ENCODE measurements at places on chromosomes 1 and 21.

- no peak for DNase-seq
Measured at GRCh38 chr1:44591381-44591780, 82.9 kb downstream of the TMEM53 start.

DNA sequence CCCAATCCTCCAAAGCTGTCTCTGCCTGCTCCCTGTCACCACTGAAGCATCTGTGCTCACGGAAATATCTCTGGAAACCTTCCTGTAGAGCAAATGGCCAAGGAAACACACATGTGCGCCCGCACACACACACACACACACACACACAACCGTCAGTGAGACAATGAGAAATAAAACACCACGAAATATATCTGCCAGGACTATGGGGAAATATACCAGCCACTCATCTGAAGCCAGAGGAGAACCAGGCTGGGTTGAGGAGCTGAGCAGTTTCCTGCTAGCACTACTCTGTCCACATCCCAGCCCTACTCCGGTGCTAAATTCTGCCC is 25.1 kb upstream of the PLXNA2 start:
- DNase-seq, result no peak

- no peak for DNase-seq
Measured at GRCh38 chr1:33341190-33341589, 20.3 kb upstream of the A3GALT2 start.

- DNase-seq, result no peak
Measured at GRCh38 chr1:1324084-1324523, 356 bp downstream of the INTS11 start.

GRCh38 chr1:75672528-75673393 is 51.7 kb upstream of the ACADM start:
- DNase-seq, result peak; percentile 82

DNA sequence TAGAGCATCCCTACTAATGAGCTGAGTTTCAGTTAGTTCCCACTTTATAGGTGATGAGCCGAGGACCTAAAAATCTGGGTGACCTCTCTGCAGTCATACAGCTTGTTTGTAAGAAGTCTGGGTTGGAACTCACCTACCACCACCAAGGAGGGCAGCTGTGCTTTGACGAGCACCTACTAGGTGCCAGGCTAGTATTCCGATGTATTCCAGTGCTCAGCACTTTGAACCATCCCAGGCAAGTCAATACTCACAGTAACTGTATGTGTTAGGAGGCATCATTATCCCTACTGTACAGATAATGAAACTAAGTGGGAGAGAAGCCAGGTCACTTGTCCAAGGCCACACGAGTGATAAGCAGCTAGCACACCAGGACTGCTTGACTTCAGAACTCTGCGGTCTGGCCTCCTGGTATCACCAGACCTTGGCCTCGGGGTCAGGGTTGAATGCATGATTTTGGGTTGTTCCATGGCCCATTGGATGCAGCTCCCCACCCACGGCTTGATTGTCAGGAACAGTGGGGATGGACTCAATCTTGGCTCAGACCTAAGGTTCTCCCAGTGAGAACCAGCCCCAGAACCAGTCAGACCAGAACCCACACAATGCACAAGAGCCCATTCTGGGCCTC is 20.7 kb downstream of the ECE1 start:
- DNase-seq, result no peak

GRCh38 chr1:229951856-229952534 is 115.0 kb upstream of the GALNT2 start:
- no peak for DNase-seq

DNA sequence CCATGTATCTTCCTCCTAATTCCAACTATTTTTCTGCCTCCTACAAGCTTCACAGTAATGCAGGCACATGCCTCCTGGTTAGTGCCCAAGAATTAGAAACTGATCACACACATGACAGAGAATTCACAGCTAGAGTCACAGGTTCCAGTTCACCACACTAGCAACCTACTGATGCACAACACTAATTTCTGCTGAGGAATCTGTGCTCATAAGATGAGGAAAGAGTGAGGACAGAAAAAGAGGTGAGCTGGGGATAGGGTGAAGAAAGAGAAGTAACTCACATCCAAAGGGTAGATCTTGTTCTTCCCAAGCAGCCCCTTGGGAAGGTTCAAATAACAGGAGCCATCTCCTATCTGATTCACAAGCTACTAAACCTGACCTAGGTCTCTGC is 61.3 kb downstream of the PUM1 start:
- no peak for DNase-seq

DNA sequence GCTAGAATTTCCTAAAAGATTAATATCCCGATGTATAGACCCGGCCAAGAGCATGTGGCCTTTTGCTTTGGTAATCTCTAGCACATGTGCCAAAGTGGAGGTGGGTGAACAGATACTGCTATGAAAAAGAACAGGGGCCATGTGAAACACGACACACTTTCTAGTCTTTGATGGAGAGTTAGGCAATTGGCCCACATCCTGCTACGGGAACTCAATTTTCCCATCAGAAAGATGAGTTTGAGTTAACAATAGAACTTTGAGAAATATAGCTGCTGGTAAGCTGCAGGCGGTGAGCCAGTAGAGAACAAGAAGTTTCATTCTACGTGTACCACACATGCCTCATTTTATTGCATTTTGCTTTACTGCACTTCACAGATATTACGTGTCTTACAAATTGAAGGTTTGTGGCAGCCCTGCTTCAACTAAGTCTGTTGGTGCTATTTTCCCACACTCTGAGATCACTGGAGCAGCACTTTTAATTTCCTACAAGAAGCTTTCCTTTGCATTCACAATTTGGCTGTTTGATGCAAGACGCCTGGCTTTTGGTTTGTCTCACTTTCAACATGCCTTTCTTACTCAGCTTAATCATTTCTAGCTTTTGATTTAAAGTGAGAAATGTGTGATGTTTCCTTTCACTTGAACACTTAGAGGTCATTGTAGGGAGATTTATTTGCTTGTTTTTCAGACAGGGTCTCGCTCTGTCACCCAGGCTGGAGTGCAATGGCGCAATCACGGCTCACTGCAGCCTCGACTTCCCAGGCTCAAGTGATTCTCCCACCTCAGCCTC is 46.3 kb downstream of the HTR6 start:
- no peak for DNase-seq

GRCh38 chr1:78779831-78780230 is 130.2 kb downstream of the IFI44 start:
- peak; percentile 11 for DNase-seq

DNA sequence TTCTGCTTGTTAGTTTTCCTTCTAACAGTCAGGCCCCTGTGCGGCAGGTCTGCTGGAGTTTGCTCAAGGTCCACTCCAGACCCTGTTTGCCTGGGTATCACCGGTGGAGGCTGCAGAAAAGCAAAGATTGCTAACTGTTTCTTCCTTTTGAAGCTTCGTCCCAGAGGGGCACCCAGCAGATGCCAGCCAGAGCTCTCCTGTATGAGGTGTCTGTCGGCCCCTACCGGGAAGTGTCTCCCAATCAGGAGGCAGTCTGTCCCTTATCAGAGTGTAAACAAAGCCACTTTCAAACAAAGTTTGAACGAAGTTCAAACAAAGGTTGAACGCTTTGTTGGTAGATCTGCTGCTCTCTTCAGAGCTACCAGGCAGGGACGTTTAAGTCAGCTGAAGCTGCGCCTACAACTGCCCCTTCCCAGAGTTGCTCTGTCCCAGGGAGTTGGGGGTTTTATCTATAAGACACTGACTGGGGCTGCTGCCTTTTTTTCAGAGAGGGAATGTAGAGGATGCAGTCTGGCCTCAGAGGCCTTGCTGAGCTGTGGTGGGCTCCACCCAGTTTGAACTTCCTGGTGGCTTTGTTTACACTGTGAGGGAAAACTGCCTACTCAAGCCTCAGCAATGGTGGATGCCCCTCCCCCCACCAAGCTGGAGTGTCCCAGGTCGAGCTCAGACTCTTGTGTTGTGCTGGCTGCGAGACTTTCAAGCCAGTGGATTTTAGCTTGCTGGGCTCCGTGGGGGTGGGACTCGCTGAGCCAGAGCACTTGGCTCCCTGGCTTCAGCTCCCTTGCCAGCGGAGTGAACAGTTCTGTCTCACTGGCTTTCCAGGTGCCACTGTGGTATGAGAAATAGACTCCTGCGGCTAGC is 401.8 kb downstream of the SRGAP2C start:
- DNase-seq, result no peak

DNA sequence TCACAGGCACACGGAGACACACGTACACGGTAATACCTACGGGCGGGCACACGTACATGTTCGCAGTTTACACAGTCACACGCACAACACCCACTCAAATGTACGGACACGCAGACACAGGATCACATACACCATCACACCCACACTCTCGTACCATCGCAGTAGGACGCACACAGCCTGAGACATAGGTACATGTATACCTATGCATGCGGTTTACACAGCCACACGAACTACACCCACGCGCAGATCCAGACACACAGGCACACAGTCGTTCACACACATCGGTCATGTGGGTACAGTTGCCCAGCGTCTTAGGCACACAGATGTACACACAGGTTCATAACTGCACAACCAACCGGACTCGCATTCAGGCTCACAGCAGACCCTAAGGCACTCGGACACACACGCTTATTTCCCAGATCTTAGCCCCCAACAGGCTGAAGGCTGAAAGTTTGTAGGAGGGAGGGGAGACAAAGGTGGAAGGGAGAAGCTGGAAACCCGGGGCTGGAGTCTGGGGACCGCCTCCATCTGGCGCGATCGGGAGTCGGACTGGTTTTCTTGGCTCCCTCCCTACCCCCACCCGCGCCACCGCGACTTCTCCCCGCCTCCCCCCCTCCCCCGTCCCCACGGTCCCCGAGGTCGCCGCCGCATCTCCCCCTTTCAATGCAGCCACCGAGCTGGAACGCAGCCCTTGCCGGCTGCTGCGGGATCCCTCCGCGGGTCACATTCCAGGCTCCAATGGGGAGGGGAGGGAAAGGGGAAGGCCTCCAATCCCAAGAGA is 51.9 kb upstream of the SYNC start:
- DNase-seq, result no peak

DNA sequence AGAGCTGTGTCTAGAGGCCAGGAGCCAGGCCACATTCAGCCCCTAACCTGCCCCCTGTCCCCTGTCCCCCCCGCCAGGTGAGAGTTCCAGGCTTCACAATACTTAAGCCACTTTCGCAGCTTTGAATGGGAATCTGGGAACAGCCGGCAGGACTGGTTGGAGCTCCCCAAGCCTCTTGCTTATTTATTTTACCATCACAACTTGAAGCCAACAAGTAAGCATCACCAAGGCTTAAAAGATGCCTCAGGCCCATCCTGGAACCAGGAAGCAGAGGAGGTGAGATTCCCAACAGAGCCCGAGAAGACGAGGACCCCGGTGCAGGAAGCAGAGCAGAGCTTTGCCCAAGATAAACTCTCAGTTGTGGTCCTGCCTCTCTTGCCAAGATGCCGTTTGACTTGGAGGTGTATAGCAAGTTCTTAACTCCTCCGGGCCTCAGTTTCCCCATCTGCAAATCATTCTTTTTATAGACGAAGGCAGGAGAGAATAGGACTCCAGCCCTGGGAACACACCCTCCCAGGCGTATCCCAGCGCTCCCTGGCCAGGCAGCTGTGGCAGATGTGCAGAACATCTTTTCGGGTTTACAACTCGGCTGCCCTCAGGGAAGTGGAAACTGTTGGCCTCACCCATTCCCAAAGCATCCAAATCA is 66.8 kb upstream of the SLC25A33 start:
- no peak for DNase-seq
